ENCODE measurements at places on chromosomes 3 and 15. TPM values are rescaled to one million over a fixed set of nuclear protein-coding genes. Genes with fewer than 3 reads are reported as not detected.
A peak's percentile ranks its signal among the peaks of the same experiment; 100 is the strongest.

XIRP1 gene
- total RNA-seq = 0.67 TPM

DNA sequence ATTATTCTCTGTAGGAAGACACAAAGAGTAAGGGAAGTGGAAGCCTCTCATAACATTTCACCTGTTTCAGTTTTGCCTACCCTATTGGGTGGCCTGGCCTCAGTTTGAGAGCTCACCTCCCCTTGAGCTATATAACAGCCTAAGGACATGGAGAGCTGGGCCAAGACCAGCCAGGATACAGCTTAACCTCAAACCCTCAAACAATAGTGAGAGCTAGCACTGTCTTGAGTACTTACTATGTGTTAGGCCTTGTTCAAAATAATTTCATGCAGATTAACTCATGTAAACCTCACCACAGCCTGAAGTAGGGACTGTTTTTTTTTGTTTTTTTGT, 15.0 kb upstream of the TBL1XR1 start:
- no peak for DNase-seq

DNA sequence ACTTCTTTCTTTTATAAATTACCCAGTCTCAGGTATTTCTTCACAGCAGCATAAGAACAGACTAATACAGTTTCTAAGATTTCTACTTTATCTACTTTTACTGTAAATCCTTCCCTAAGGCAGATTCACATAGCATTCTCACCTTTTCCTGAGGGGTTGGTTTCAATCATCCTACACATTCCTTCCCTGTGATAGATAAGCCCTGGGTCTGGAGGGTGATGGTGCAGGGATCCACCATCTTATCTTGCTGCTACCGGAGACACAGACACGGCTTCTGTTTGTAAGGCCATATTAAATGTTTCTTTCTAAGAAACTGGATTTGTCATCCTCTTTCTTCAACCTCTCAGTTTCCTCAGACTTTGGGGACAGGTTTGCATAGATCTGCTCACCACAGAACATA, 6.1 kb downstream of the IQCF5 start:
- DNase-seq = no peak

DNA sequence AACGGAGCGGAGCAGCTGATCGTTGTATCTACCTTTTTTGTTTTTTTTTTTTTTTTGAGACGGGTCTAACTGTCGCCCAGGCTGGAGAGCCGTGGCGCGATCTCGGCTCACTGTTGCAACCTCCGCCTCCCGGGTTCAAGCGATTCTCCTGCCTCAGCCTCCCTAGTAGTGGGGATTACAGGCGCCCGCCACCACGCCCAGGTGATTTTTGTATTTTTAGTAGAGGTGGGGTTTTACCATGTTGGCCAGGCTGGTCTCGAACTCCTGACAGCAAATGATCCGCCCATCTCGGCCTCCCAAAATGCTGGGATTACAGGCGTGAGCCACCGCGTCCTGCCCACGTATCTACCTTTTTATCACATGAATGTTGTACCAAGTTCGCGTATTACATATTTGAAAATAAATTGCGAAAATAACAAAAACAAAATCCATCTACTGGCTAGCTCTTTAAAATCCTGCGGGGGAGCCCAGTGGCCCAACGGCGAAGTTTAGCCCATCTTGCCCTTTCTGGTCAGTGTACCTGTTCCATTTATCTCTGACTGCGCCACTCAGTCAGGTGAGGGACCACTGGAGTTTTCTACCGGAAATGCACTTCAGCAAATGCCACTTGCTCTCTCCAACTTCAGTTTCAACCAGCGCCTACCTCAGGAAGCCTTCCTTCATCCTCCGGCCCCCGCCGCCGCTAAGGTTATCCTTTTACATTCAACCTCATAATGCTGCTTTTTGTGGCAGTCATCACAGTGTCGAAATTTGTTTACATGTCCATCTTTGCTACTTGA, 1.2 kb upstream of the EIF3J start:
- no peak for DNase-seq

DNA sequence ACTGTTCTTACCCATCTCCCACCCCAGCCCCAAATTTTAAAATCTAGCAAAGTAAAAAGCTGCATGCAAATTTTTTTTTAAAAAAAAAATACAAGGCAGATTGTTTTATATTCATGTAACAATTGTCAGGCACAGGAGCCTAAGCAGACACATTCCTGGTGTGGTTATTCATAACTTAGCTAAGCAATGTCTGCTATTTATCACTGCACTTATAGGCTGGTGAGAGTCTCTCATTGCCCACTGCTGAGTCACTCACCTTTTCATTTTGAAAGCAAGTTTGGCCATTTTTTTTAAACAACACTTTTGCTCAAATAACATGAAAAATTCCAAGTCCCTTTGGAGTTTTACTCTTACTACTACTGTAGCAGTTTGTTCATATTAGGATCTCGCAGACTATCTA, 413.9 kb downstream of the RBMS3 start:
- DNase-seq = no peak

- peak; percentile 99 for DNase-seq
These were observed 128.3 kb upstream of the ZNF385D start for GRCh38 chr3:21879184-21879886.

DNA sequence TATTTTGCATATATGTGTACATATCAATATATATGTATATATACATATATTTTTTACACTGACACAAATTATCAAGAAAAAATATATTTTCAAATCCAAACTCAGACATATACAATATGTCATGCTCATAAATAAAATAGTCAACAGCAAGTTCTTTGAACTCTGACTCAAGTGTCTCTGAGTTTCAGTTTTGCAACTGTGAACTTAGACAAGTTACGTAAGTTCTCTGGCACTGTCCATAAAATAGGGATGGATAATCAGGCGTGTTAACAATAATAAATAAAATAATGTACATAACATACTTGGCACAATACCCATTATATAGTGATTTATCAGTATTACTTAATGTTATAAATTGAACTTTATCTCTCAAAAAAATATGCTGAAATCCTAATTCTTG, 12.1 kb upstream of the XRN1 start:
- DNase-seq = no peak

PLA2G4F gene
- total RNA-seq = 116 TPM

IGSF11 gene
- total RNA-seq = 0.77 TPM

COL6A5 gene
- total RNA-seq = 9.4 TPM

SLC24A5 gene
- total RNA-seq = not detected

- no peak for DNase-seq
These were observed 43.3 kb downstream of the SUCNR1 start for GRCh38 chr3:151916781-151917180.

MST1 gene
- 13.3 TPM for total RNA-seq

GRCh38 chr3:110666495-110666894, 405.1 kb upstream of the NECTIN3 start:
- no peak for DNase-seq

DNA sequence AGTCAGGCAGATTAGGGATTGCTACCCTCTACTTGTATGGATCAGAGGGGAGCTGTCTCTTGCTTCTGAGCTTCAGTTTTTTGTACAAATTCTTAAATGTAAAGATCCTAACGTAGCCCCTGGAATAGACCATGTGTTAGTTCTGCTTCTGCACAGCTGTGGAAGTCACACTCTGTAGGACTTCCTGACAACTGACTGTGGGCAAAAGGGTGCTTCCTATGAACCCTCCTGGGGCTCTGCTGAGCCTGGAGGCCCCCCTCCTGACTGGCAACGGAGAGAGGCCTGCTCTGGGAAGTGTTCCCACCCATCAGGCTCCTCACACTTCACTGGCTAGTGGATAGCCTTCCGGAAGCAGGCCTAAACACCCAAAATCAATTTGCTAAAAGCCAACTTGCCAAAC, 131.0 kb downstream of the RPLP1 start:
- no peak for DNase-seq

- no peak for DNase-seq
These were observed 8.6 kb downstream of the PODXL2 start for GRCh38 chr3:127637546-127637945.

ALDH1A2 gene
- 28.4 TPM for total RNA-seq

- DNase-seq = no peak
These were observed 62.7 kb upstream of the TFRC start for GRCh38 chr3:196144383-196145105.

- DNase-seq = peak; percentile 47
These were observed 42.9 kb downstream of the TBC1D2B start for GRCh38 chr15:78034495-78035191.

GRCh38 chr3:144810160-144810559, 838.5 kb downstream of the DIPK2A start:
- DNase-seq = no peak

- DNase-seq = no peak
These were observed 207.5 kb downstream of the ZNF385D start for GRCh38 chr3:21543380-21544075.

GRCh38 chr3:1661839-1662238, 436.8 kb upstream of the CNTN4 start:
- no peak for DNase-seq

- no peak for DNase-seq
These were observed 94.3 kb upstream of the TLE3 start for GRCh38 chr15:70192041-70192440.

DNA sequence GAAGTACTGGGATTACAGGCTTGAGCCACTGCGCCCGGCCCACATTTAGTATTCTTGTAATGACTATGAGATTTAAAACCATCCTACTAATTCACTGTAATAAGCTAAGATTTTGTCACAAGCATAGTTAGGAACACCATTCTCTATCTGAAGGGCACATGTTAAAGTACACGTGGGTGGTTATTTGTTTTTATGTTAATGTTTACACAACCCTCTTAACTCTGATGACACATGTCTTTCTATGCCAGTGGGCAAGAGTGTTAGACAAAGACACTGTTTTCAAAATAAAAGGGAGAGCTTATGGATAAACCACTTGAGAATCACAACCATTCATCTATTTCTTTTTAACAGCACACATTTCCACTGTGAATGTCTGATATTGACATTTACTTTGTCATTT, 537.6 kb upstream of the IL12A start:
- no peak for DNase-seq

All from lung (tissue), 17 donors.